ENCODE measurements at places on chromosomes 2 and 18.

DNA sequence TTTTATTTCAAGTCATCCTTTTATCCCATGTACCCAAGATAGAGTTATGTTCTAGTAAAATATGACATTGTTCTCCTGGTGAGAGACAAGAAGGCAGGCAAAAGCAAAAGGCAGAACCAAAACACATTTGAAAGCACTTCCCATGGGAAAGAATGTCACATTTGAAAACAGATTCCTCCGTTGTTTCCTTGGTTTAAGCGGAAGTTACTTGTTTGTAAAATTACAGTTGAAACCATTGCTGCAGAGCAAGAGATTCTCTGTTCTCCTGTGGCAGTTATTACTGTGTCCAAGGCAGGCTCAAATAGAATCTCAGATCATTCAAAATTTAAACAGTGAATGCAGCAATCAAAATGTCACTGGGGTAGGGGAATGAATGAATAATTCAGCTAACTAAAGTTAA, 149.6 kb downstream of the MTCL1 start:
- no peak for DNase-seq

- no peak for DNase-seq
Observed at GRCh38 chr2:132941296-132942020, 271.5 kb upstream of the LYPD1 start.

DNA sequence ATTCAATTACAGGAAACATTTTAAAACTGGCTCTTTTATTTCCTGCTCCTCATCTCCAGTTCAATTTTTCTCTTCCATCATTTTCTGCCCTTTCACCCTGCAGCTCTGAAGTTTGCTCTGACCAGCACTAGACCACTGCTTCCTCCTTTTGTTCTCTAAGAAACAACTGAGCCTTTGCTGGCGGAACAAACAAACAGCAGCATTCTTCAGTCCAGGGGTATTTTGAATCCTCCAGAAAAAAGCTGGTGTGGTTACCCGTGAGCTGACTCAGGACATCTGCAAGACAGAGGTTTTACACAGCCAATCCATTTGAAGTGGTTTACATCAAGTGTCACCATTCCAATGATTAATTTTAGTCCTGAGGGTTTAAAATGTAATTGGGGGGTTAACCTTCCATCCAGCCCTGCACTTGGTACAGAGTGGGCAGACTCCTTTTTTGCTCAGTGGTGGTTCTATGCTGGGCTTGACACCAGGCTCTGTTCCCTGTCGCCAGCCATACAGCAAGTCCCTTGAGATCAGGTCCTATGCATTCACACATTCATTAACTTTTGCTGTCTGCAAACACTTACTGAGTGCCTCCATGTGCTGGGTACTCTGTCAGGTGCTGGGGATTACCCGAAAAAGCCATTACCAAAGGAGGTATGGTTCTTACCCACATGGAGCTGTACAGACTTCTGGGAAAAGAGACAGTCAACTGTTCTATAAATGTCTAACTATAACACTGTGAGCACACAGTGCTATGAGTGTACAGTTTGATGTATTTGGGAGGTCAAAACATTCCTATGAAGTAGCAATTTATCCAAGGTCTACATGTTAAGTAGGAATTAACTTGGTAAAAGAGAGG, 909.4 kb upstream of the GYPC start:
- no peak for DNase-seq

GRCh38 chr2:48510329-48510728, 19.6 kb upstream of the STON1 start:
- DNase-seq: no peak

- no peak for DNase-seq
Observed at GRCh38 chr2:84556190-84556589, 39.9 kb downstream of the DNAH6 start.
